ENCODE measurements at places on chromosomes 4 and X.

DNA sequence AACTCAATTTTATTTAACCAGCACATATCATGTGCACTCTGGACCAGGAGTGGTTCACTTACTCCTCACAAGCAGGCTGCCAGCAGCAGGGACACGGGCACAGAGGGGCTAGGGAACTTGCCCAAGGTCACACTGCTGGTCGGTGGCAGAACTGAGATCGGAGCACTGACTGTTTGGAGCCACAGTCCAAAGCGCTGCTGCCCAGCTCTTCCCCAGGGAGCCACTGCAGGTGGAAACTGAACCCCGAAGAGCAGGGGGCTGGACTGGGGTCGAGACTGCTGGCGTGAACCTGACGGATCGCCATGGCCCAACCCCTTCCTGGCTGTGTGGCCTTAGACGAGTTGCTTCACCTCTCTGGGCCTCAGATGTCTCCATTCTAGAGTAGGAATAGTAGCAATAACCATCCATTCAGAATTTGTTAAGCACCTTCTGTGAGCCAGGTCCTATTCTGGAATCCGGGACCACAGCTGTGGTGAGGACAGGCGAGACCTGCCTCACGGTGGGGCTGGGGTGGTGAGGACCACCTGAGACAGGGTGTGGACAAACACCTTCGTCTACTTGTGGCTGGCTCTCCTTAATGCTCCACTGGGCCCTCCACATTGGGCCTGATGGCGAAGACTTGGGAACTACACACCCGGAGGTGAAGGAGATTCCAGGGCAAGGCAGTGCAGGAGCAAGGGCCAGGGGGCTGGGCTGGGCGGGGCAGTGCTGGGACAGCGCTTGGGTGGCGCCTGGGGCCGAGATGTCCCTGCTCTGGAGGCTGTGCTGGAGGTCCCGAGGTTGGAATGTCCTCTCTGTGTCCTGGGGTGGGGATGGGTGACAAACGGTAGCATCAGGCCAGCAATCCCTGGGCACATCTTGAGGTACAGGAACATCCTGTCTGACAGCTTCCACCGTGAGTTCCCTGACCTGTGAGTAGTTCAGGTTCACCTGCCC lies 32.0 kb upstream of the KIAA0232 start:
- H3K27me3 ChIP-seq: no peaks in the 10 kb centered on the region
- no peaks in the 10 kb centered on the region for H3K36me3 ChIP-seq
- no peak overlapping the region for H3K4me3 ChIP-seq
- peak overlapping the region; percentile 90 for H3K27ac ChIP-seq
- H3K4me1 ChIP-seq: peaks cover 90% of the 10 kb centered on the region

DNA sequence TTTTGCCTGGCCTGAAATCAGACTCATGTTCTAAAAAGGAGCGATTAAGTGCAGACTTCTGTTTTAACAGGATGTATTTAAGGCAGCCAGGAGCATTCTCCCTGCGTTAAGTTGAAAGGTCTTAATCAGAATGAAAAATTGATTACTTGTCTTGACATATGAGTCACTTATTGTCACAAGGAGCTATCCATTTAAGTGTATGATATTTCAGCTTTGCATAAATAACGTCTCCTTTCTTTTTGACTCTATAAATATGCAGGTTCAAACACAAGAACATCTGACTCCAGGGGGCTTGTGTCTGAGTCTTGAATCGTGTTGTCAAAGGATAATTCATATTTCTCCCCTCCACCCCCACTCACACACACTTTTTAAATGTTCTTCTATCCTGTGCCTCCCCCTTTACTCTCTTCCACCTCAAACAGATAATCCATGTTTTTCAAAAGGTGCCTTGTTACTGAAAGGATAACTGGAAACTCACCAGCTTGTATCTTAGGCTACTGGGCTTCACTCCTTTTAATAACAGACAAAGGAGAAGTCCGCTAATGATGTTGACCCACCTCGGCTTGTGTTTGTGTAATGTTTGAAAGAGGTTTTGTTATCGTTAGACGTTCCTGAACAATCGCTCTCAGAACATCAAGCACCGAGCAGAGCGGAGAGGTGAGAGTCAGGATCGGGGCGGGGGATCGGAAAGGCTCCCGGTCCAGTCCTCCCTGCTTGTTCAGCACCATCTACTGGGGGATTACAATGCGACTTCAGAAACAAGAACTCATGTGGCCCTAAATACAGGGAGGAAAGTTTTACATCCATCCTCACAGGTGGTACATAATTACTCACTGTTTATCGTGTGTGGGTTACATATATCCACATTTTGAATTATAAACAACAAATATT lies 107.5 kb upstream of the RPL34 start:
- H3K36me3 ChIP-seq: no peaks in the 10 kb centered on the region
- no peak for DNase-seq
- H3K27ac ChIP-seq: no peak overlapping the region
- H3K27me3 ChIP-seq: no peaks in the 10 kb centered on the region

DNA sequence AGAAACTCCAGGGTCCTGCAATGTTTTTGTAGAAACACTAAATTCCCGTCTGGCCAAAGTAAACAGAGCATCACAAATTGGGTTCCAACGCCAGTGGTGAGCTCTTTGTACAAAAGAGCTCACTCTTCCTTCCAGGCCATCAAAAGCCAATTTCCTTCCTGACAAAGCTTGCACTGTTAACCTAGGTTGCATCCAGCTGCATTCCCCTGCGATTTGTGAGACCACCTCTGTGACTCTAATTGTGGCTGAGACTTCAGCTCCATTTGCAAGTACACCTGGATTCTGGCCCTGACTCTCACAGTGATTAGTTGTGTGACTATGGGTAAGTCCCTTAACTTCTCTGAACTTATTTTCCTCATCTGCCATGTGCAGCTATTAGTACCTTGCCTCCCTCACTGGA lies 212.5 kb upstream of the CXorf66 start:
- H3K4me1 ChIP-seq: no peaks in the 10 kb centered on the region
- no peak overlapping the region for H3K4me3 ChIP-seq
- no peak for DNase-seq
- H3K27me3 ChIP-seq: no peaks in the 10 kb centered on the region
- H3K36me3 ChIP-seq: no peaks in the 10 kb centered on the region

DNA sequence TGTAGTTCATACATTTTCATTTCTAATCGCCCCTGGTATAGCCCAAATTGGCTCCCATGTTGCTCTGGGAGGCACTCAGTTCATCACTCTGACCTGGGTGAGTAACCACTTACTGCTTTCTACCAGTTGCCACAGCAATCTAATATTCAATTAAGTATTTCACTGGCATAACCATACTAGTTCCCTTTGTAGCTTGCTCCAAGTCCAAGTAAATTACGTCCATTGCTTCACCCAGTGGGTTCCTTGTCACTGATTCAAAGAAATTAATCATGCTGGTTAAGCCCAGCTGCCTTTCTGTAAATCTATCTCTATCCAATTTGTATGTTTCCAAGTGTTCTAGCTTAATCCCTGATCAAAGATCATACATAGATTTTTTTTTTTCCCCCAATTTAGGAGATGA lies 92.0 kb upstream of the CBR4 start:
- no peak overlapping the region for H3K4me3 ChIP-seq
- peaks cover 8% of the 10 kb centered on the region for H3K4me1 ChIP-seq

- H3K27me3 ChIP-seq: no peaks in the 10 kb centered on the region
- DNase-seq: no peak
- no peaks in the 10 kb centered on the region for H3K4me1 ChIP-seq
- no peak overlapping the region for H3K27ac ChIP-seq
- no peak overlapping the region for H3K4me3 ChIP-seq
- H3K36me3 ChIP-seq: no peaks in the 10 kb centered on the region
Measured at GRCh38 chr4:7147661-7148310, 44.6 kb upstream of the SORCS2 start.

DNA sequence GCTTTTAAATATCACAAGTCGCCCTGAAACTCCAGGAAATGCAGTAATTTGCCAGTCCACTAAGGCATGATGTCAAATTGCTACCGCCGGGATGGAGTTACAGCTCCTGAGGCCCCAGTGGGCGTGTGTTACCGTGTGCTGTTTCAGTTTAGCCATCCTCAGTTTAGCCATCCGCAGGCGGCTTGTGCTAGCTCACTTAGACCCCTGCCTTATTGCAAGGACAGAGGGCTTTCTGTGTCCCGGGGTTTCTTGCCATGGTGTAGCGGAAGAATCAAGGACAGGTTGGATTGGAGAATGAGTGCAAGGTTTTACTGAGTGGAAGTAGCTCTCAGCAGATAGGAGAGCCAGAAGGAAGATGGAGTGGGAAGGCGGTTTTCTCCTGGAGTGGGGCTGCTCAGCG lies 33.8 kb upstream of the LRBA start:
- no peak overlapping the region for H3K4me3 ChIP-seq
- H3K27me3 ChIP-seq: no peaks in the 10 kb centered on the region
- H3K4me1 ChIP-seq: no peaks in the 10 kb centered on the region

- no peaks in the 10 kb centered on the region for H3K27me3 ChIP-seq
- H3K36me3 ChIP-seq: no peaks in the 10 kb centered on the region
- DNase-seq: no peak
- H3K4me1 ChIP-seq: no peaks in the 10 kb centered on the region
Measured at GRCh38 chrX:73239242-73239641, 24.6 kb upstream of the NAP1L2 start.

- DNase-seq: no peak
- H3K4me3 ChIP-seq: no peak overlapping the region
- H3K36me3 ChIP-seq: no peaks in the 10 kb centered on the region
- H3K27me3 ChIP-seq: no peaks in the 10 kb centered on the region
Measured at GRCh38 chr4:158958489-158959270, 144.2 kb upstream of the RAPGEF2 start.
